Right ventricle myocardium superior (tissue), 1 donor: ENCODE measurements at places on chromosomes 5 and 9.

- peak; percentile 78 for DNase-seq
Observed at GRCh38 chr5:125412561-125413495, 666.4 kb upstream of the ZNF608 start.

- DNase-seq: no peak
Observed at GRCh38 chr9:81557452-81558090, 131.8 kb downstream of the TLE1 start.

- DNase-seq: no peak
Observed at GRCh38 chr9:89523948-89524347, 26.0 kb upstream of the SEMA4D start.

GRCh38 chr5:59666440-59667068 lies 227.0 kb downstream of the PDE4D start:
- DNase-seq: no peak

- DNase-seq: no peak
Observed at GRCh38 chr9:112124156-112124555, 50.9 kb downstream of the SUSD1 start.

- no peak for DNase-seq
Observed at GRCh38 chr5:138282920-138283742, 8.7 kb upstream of the GFRA3 start.

DNA sequence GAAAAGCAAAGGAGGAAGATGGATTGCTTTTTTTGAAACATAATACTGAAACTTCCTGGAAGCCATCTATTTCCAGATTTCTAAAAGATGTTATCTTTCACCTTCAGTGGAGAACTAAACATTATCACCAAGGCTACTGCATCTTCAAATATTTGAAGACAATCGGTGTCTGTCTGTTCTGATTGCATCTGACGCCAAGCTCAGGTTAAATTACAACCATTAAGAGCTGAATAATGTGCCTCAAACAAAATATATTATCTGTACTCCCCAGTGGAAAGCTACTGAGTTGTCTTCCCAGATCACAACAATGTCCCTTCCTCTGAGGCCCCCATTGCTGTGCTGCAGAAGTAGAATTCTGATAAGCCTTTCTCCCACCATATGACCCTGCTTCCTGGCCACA lies 342.3 kb downstream of the PLK2 start:
- DNase-seq: no peak

DNA sequence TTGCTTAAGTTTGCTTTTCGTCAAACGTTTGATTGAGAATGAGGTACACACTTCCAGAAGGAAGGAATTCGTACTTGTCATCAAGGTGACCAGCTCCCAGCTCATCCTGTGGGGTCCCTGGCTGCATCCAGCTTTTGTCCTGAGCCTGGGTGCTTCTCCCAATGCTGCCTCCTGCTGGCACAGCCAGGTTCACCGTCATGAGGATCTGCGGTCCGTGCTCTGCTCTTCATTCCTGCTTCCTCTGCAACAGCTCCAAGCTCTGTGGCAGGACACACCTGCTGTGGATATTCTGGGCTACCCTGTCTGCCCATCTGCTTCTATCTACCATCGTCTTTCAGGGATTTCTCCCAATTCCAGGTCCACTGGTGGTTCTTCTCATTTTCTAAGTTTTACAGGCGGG lies 13.3 kb upstream of the UBE2QL1 start:
- peak; percentile 49 for DNase-seq

- no peak for DNase-seq
Observed at GRCh38 chr9:121298689-121299466, 30.9 kb downstream of the GSN start.

DNA sequence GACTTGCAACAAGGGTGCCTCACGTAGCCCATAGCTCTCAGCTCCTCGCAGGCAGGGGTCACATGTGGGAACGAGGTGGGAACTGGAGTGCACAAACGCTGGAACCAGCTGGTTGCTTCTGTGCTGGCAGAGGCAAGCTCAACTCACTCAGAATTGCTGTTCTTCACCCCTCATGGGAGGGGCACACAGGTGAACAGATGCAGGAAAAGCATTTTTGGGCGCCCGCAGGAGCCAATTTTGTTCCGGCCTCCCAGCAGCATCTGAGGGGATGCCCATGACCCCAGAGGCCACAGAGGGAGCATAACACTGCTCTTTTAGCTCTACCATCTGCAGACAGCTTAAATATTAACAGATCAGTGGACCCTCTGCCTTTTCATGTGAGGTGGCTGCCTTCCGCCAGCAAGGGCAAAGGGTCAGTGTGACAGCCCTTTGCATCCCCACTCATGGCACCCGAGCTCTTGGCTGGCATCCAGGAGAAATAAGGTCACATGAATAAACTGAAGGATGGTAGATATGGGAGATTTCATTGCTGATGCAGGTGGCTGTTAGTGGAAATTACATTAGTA lies 196.2 kb downstream of the SLCO4C1 start:
- DNase-seq: no peak

- no peak for DNase-seq
Observed at GRCh38 chr9:81052846-81053245, 636.5 kb downstream of the TLE1 start.

DNA sequence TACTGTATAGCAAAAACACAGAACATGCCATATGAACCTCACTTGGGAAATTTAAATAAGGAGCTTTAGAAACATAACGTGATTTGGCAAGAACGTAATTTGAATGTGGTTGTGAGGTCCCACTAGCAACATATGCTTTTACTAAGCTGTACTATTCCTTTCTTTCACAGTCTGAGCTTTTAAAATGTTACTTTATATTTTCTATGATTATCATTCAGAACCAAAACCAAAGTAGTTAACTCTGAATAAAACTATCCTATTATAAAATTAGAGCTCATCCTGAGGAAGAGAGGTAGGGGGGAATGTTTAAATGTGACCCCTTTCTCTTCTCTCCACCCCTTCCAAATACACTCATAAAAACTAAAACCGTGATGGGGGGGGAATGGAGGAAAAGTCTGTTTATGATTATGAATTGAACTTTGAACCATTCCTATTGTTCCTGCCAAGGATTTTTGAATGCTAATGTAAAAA lies 435.7 kb downstream of the NFIB start:
- DNase-seq: no peak
